H9 (cell line): ENCODE measurements at places on chromosomes 5 and 9.

DNA sequence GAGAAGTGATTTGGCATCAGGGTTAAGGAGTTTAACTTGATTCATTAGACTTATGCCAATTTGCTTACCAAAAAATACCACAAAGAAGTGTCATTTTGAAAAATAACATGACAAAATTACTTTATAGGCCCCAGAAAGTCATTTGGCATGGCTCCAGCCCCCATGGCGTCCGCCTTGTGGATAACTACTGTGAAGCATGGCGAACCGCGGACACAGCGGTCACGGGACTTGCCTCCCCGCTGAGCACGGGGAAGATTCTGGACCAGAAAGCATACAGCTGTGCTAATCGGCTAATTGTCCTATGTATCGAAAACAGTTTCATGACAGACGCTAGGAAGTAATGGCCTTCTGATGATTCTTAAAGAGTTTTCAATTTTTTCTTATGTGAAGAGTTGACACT lies 35.4 kb upstream of the TGFBR1 start:
- DNase-seq = no peak

GRCh38 chr5:11261241-11261640 lies 500.2 kb upstream of the DAP start:
- DNase-seq = no peak

DNA sequence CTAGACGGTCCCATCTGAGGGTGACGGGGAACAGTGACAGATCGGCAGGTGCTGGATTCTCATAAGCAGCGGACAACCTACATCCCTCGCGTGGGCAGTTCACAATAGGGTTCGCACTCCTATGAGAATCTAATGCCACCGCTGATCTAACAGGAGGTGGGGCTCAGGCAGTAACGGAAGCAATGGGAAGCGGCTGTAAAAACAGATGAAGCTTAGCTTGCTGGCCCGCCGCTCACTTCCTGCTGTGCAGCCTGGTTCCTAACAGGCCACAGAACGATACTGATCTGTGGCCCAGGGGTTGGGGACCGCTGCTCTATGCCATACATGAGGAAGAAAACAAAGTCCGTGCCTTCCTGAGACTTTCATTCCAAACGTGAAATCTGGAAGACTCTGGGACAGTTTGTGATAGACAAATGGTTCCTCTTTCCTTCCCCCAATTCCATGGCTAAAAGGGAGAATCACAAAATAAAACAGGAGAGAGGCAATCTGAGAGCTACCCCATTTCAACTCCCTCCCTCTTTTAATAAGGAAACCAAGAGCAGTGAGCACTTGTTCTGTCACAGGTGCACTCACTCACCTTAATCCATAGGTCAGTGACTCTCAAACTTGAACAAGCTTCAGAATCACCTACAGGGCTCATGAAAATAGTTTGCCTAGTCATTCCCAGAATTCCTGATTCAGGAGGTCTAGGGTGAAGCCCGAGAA lies 12.1 kb downstream of the PDCL start:
- no peak for DNase-seq

DNA sequence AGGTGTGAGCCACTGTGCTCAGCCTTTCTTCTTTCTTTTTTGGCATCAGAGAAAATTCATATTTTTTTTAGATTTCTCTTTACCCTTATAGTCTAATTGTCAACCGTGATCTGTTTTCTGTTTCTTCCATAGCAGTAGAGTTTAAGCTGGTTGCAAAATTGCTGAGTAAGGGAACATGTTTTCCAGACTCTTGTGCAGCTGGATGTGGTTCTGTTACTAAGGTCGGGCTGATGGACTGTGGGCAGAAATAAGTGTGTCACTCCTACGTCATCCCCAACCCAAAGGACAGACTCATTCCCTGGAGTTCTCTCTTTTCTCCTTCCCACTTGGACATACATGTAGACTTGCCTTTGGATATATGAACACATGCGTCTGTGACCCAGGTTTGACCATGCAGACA lies 64.1 kb upstream of the GOLM1 start:
- DNase-seq = no peak

GRCh38 chr5:136781464-136781863 lies 416.1 kb upstream of the TRPC7 start:
- DNase-seq = no peak

DNA sequence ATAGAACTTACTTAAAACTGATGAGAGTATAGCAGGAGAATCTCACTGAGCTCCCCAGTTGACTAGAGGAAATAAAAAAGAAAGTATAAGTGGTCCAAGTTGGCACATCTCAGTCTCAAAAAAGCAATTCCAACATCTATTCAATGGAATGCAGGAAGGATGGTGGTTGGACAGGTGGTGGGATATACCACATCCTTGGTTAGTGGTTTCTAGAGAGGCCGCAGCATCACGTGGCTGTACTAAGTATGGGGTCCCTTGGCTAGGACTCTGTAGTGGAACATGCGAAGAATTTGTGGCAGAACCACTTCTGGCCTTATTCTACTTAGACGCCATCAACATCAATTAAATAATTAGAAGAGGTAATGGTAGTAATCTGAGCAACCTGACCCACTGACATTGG lies 232.4 kb downstream of the SAXO1 start:
- no peak for DNase-seq

GRCh38 chr5:8953911-8954438 lies 591.9 kb downstream of the SEMA5A start:
- no peak for DNase-seq

DNA sequence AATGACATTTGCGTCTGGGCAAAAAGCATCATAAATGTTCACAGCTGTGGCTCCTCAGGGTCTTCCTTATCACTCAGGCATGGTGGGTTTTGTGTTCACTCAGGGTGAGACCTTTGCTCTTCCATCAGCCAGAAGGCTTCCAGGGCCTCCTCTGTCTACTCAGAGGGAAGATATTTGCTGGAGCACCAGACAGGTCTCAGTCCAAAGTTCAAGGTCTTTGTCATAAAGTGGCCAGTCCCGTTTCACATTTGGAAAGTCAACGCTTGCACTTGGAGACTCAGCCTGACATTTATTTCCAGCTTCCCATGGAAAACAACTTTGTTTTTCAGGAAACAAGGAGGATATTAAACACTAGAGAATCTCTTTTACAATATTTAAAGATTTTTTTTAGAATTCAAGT lies 12.2 kb upstream of the CARTPT start:
- no peak for DNase-seq

GRCh38 chr5:147611483-147611882 lies 101.6 kb upstream of the DPYSL3 start:
- DNase-seq = no peak

DNA sequence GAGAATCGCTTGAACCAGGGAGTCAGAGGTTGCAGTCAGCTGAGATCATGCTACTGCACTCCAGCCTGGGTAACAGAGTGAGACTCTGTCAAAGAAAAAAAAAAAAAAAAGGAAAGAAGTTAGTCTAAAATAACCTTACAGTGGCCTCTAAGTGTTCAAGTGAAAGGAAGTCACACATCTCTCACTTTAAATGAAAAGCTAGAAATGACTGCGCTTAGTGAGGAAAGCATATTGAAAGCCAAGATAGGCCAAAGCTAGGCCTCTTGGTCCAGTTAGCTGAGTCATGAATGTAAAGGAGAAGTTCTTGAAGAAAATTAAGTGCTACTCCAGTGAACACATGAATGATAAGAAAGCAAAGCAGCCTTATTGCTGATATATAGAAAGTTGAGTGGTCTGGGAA lies 38.1 kb downstream of the ITGA1 start:
- no peak for DNase-seq

- DNase-seq = no peak
Observed at GRCh38 chr9:88604836-88605511, 70.0 kb downstream of the NXNL2 start.

- DNase-seq = no peak
Observed at GRCh38 chr5:153617190-153617589, 126.7 kb downstream of the GRIA1 start.

DNA sequence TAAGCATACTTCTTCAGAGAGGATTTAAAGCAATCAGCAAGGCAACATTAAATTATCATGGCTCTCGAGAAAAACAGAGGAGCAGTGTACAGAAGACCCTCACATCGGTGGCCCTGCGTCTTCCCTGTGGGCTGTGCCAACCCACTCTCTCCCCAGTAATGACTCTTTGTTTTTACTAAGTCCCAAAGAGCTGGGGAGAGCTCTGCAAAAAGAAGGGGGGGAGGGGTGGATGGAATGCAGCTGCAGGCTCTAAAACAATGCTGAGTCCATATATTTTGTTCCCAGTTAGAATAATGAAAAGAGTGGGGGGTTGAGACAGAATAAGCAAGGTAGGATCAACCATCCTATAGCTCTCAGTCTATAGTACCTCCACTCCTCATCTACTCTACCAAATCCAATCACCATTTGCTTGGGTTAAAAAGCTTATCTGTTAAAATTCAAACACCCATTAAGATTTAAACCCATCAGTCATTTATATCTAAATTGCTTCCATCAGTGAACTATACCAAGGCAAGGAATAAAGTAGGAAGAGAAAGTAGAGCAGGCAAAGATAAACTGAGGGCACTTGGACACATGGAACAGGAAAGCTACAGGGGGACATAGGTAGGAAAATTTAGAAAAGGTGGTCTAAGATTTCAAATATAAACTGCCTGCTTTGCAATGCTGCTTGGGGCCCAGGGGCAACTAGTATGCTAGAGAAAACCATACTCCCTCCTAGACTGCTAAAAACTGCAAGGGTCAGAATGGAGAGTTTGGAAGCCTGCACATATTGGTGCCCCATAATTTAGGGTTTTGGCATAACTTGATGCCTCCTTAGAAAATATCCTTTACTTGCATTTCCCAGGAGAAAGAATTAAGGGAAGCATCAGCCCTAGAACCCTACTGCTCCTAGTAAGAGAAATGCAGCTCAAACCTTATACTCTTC lies 20.6 kb downstream of the ELL2 start:
- peak; percentile 37 for DNase-seq

- DNase-seq = no peak
Observed at GRCh38 chr5:96031180-96031579, 69.5 kb upstream of the ELL2 start.

GRCh38 chr9:86788456-86788855 lies 158.8 kb downstream of the GAS1 start:
- no peak for DNase-seq

GRCh38 chr5:58714046-58714445 lies 131.2 kb downstream of the RAB3C start:
- no peak for DNase-seq

DNA sequence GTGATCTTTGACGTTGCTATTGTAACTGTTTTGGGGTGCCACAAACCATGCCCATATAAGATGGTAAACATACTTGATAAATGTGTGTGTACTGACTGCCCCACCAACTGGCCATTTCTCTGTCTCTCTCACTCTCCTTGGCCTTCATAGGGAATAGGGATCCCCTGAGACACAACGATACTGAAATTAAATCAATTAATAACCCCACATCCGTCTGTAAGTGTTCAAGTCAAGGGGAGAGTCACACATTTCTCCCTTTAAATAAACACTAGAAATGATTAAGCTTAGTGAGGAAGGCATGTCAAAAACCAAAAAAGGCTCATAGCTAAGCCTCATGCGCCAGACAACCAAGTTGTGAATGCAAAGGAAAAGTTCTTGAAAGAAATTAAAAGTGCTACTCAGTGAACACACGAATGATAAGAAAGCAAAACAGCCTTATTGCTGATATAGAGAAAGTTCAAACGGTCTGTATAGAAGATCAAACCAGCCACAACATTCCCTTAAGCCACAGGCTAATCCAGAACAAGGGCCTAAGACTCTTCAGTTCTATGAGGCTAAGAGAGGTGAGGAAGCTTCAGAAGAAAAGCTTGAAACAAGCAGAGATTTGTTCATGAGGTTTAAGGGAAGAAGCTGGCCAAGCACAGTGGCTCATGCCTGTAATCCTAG lies 111.1 kb downstream of the UGCG start:
- no peak for DNase-seq

GRCh38 chr5:76552546-76552945 lies 70.7 kb downstream of the F2RL2 start:
- DNase-seq = no peak

- no peak for DNase-seq
Observed at GRCh38 chr5:15555176-15555575, 55.2 kb downstream of the FBXL7 start.

DNA sequence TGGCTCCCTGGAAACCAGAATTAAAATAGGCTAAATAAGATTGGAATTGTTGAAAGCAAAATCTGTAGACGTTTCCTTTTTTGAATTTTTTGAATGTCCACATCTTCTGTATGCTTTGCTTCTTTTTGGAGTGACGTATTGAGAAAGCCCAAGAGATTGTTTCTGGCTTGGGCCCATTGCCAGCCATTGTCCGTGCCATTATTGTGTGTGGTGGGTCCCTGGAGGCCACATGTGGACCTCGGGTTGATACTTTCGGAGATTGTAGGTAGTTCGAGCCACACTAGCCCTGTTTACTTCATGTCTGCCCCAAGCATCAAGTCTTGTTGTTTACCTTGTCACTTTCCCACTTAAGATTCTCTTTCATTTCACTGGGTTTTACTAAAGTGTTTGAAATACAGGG lies 106.0 kb downstream of the PALM2AKAP2 start:
- DNase-seq = no peak

DNA sequence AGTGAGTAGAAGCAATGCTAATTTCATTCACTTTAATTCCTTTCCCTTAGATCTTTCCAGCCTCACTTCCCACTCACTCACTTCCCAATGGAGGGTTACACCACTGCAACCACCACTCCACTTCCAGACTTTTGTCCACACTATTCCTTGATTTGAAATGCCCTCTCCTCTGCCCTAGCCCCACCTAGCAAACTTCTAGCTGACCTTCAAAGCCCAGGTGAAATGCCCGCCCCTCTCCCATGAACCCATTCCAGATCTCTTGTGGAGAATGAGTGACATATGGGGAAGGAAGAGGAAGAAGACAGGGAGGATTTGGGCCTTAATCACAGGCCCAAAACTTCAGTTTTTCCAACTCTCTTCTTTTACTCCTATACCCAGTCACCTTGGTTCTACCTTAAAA lies 37.1 kb downstream of the PFDN1 start:
- DNase-seq = no peak

GRCh38 chr5:157324237-157324636 lies 58.3 kb downstream of the CYFIP2 start:
- DNase-seq = peak; percentile 49

DNA sequence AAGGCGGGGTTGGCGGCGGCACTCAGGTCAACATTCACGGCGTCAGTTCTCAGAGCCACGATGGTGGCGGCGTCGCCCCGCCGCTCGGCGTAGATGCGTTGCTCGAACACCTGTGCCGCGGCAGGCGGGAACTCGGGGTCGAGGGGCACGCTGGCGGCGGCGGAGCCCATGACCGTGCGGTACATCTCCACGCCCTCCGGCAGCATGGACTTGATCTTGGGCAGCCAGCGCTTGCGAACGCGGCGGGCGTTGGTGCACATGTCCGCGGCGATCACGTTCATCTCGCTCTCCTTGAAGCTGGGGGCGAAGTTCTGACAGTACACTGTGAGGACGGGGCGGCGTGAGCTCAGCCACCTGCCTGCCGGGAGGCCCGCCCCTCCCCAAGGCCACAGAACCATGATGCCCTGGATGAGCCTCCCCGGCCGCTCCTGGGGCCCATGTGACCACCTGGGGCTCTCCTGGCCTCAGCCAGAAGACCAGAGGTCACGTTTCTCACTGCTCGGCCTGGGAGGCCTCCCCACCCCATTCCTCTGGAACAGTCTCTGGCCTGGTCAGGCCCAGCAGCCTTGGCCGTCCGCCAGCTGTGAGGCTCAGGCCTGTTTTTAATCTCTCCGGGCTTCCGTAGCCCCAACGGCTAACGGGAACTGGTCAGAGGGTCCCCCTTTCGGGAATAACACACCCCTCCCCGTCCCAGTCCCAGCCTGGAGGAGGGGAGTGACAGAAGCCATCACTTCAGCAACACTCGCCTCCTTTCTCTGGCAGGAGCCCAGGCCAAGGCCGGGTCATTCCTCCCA lies 50.7 kb upstream of the UBAC1 start:
- DNase-seq = no peak
